ENCODE measurements at places on chromosomes 13 and 19.

- no peak overlapping the region for H3K4me3 ChIP-seq
- peaks cover 56% of the 10 kb centered on the region for H3K27me3 ChIP-seq
- H3K27ac ChIP-seq, result no peak overlapping the region
- no peak for DNase-seq
Observed at GRCh38 chr19:41911889-41912731, 16.1 kb downstream of the ERFL start.

DNA sequence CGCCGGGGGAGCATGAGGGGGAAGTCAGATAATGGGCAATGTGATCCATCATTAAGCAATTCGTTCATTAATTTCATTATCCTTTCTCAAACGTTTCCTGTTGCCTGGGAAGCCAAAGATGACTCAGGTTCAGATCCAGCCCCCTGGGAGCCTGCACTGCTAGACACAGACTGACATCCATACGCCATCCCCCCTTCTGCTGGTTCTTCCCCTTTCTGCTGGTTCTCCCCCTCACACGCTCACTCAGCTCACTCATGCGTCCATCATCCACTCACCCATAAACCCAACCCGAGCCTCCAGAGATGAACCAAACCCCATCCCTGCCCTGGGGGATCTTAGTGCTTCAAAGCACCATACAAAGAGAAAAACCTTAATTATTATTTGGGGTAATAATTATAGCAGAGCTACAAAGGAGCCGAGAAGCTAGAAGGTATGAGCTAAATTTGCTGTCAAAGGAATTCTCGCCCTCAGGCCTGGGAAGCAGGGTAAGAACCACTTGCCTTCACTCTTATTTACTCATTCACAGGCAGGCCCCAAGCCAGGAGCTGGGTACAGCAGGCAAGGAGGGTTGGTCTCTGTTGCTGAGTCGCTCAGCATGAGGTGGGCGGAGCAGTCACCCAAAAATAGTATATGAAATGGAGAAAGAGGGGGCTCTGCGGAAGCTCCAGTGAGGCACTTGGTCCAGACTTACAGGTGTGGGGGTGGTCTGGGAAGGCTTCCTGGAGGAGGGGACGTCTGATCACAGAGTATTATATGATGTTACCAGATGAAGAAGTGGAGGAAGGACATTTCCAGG, 7.0 kb upstream of the ZNF444 start:
- H3K4me3 ChIP-seq, result no peak overlapping the region
- no peak overlapping the region for H3K27ac ChIP-seq
- peaks cover 13% of the 10 kb centered on the region for H3K4me1 ChIP-seq
- no peaks in the 10 kb centered on the region for H3K36me3 ChIP-seq
- no peaks in the 10 kb centered on the region for H3K27me3 ChIP-seq

DNA sequence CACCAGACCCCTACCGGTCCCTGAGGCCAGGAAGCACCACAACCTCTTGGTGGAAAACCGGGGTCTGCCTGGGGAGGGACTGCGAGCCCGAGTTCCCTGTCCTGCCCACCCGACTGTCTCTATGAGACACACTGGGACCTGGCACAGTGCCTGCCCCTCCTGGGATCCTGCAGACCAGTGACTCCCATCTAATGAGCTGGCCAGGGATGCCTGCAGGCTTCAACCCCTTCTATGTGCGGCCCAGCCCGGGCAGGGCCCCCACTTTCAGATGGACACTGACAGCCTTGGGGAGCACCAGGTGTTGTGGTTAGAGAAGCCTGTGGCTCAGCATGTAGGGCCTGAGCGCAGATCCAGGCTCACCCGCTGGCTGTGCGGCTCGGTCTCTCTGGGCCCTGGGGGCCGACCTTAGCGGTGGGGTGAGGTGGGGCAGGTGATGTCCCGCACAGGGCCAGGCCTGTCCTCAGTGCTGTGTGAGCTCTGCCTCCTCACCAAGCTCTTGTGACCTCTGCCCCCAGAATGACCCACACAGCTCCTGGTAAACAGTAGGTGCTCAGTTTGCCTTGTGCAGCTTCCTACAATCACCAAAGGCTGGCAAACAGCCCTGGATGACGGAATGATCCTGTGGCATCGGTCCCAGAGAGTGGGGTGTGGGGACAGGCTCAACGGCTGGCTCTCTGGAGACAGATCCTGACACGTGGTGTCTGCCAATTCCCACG, 17.9 kb upstream of the CACTIN start:
- H3K4me1 ChIP-seq, result peaks cover 6% of the 10 kb centered on the region
- peaks cover 81% of the 10 kb centered on the region for H3K36me3 ChIP-seq
- DNase-seq, result no peak
- no peak overlapping the region for H3K27ac ChIP-seq

- no peaks in the 10 kb centered on the region for H3K4me1 ChIP-seq
- no peak overlapping the region for H3K4me3 ChIP-seq
- no peak overlapping the region for H3K27ac ChIP-seq
- no peaks in the 10 kb centered on the region for H3K27me3 ChIP-seq
- no peak for DNase-seq
- H3K36me3 ChIP-seq, result peaks cover 22% of the 10 kb centered on the region
Observed at GRCh38 chr13:113554333-113554700, 30.2 kb upstream of the TFDP1 start.

DNA sequence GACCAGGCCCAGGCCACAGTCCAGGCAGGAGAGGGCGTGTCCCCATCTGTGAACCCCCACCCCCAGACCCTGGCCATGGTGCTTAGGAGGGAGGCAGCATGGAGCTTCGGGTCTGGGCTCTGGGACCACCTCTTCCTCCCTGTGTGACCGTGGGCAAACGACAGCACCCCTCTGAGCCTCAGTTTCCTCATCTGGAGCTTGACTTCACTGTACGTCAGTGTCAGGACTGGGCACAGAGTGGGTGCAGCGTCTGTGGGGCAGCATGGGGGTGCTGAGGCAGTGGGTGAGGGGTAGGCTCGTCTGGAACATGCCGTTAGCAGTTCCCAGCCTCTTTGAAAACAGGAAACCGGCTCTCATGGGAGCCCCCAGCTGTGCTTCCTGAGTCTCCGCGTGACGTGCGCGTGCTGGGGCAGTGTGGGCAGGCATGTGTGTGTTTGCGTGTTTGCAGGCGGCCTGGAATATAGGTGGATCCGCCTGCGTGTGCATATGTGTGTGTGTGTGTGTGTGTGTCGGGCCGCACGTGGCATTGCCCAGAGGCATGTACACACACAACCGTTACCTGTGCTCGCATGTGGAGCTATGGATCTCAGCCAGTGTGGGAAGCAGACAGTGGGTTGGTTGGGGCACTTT, 15.8 kb downstream of the ARRDC2 start:
- peaks cover 63% of the 10 kb centered on the region for H3K4me1 ChIP-seq
- H3K4me3 ChIP-seq, result no peak overlapping the region
- no peaks in the 10 kb centered on the region for H3K27me3 ChIP-seq
- peak; percentile 86 for DNase-seq
- H3K36me3 ChIP-seq, result no peaks in the 10 kb centered on the region

DNA sequence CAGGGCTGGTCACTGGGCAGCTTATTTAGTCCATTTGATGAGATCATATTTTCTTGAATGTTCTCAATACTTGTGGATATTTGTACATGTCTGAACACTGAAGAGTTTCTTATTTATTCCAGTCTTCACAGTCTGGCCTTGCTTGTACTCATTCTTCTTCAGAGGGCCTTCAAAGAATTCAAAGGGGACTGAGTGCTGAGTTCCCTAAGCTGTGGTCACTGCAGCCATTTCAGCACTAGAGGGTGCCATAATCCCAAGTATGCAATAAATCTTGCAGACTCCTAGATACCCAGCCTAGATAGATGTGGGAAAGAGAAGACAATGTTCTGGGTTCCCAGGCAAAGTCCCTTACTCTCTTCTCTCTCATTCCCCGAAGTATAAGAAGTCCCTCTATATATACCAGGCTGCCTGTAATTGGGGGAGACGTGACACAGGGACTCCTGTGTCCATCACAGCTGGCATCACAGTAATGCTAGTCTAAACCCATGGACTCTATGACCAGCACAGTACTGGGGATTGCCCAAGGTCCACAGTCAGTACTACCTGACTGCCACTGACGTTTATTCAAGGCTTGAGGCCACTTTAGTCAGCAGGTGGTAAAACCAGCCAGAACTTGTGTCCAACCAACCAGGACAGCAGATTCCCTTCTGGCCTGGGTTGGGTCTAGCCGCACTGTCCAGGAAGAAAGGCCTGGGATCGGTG, 8.9 kb upstream of the VN1R1 start:
- no peaks in the 10 kb centered on the region for H3K27me3 ChIP-seq
- H3K4me1 ChIP-seq, result no peaks in the 10 kb centered on the region
- H3K36me3 ChIP-seq, result peaks cover 11% of the 10 kb centered on the region
- H3K4me3 ChIP-seq, result no peak overlapping the region

DNA sequence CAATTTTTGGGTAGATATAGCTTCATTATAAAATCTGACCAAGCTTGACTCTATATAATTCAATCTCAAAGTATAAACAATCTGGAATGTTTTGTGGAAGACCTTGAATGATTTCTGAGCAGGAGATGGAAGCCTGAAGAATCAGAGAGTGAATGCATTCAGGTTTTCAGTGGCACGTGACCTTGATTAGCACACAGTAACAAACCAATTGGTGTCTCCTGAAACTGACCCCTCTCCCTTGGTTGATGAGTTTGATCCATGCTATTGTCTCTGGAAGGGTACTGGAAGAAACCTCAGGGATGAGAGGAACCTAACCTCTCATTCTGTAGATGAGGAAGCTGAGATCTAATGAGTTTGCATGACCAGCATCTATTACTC, 39.6 kb downstream of the PCDH8 start:
- DNase-seq, result no peak
- no peaks in the 10 kb centered on the region for H3K36me3 ChIP-seq
- peaks cover 3% of the 10 kb centered on the region for H3K27me3 ChIP-seq
- peaks cover 6% of the 10 kb centered on the region for H3K4me1 ChIP-seq
- H3K27ac ChIP-seq, result no peak overlapping the region

- peaks cover 54% of the 10 kb centered on the region for H3K36me3 ChIP-seq
- no peak overlapping the region for H3K4me3 ChIP-seq
- peaks cover 8% of the 10 kb centered on the region for H3K4me1 ChIP-seq
- no peak overlapping the region for H3K27ac ChIP-seq
- no peaks in the 10 kb centered on the region for H3K27me3 ChIP-seq
- no peak for DNase-seq
Observed at GRCh38 chr19:2768365-2769132, 14.5 kb downstream of the SGTA start.

GRCh38 chr13:43822969-43823368, 36.2 kb upstream of the ENOX1 start:
- H3K4me3 ChIP-seq, result no peak overlapping the region
- H3K27me3 ChIP-seq, result no peaks in the 10 kb centered on the region
- no peaks in the 10 kb centered on the region for H3K36me3 ChIP-seq
- DNase-seq, result no peak
- H3K4me1 ChIP-seq, result no peaks in the 10 kb centered on the region

- no peak overlapping the region for H3K4me3 ChIP-seq
- H3K27me3 ChIP-seq, result peaks cover 20% of the 10 kb centered on the region
- no peak for DNase-seq
- H3K36me3 ChIP-seq, result no peaks in the 10 kb centered on the region
- peaks cover 29% of the 10 kb centered on the region for H3K4me1 ChIP-seq
Observed at GRCh38 chr19:41533671-41534215, 42.2 kb upstream of the CEACAM21 start.

GRCh38 chr13:43784496-43784895, 2.3 kb downstream of the ENOX1 start:
- H3K4me1 ChIP-seq, result peaks cover 28% of the 10 kb centered on the region
- no peak overlapping the region for H3K4me3 ChIP-seq
- H3K27me3 ChIP-seq, result peaks cover 12% of the 10 kb centered on the region
- no peak for DNase-seq

DNA sequence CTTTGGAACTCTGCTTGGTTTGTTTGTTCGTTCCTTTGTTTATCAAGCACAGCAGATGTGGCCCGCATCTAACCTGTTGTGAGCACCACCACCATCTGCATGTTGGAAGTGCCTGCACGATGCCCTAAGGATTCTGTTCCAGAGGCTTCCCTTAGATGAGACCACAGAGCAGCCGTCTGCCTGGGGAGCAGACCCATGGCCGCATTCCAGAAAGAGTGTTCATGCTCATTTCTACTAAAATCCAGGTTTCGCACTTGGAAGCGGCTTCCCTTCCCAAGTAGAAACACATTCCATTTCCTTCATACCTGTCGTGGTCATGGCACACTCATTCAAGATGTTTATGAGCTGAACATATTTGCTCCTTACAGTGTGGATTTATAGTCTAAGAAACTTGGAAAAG, 27.2 kb downstream of the COL4A2 start:
- no peak overlapping the region for H3K27ac ChIP-seq
- no peaks in the 10 kb centered on the region for H3K27me3 ChIP-seq
- no peak overlapping the region for H3K4me3 ChIP-seq
- DNase-seq, result no peak

DNA sequence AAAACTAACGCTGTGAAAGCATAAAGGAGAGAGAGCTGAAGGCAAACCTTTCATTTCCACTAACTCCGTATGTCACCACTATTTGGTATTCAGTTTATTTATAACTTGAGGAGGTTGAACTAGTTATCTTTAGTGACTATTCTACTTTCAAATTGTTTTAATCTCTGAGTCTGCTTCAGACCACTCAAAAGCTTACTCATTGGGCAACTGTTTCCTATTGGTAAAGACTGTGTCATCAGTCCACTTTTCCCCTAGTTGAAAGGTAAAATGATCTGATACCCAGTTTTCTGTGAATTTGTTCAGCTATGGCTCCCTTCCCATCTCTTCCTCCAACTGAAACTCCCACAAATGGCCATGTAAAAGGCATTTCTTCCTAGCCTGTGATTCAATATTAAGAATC, 39.1 kb downstream of the TEX26 start:
- H3K36me3 ChIP-seq, result no peaks in the 10 kb centered on the region
- no peaks in the 10 kb centered on the region for H3K4me1 ChIP-seq
- DNase-seq, result no peak
- peaks cover 3% of the 10 kb centered on the region for H3K27me3 ChIP-seq
- no peak overlapping the region for H3K27ac ChIP-seq
- no peak overlapping the region for H3K4me3 ChIP-seq

- DNase-seq, result no peak
- no peak overlapping the region for H3K27ac ChIP-seq
- no peak overlapping the region for H3K4me3 ChIP-seq
- peaks cover 41% of the 10 kb centered on the region for H3K4me1 ChIP-seq
- no peaks in the 10 kb centered on the region for H3K27me3 ChIP-seq
Observed at GRCh38 chr13:43058318-43058674, 34.9 kb downstream of the DNAJC15 start.

- H3K4me1 ChIP-seq, result no peaks in the 10 kb centered on the region
- H3K27me3 ChIP-seq, result no peaks in the 10 kb centered on the region
- H3K4me3 ChIP-seq, result no peak overlapping the region
- no peaks in the 10 kb centered on the region for H3K36me3 ChIP-seq
Observed at GRCh38 chr19:32862173-32862572, 7.4 kb downstream of the SLC7A9 start.

DNA sequence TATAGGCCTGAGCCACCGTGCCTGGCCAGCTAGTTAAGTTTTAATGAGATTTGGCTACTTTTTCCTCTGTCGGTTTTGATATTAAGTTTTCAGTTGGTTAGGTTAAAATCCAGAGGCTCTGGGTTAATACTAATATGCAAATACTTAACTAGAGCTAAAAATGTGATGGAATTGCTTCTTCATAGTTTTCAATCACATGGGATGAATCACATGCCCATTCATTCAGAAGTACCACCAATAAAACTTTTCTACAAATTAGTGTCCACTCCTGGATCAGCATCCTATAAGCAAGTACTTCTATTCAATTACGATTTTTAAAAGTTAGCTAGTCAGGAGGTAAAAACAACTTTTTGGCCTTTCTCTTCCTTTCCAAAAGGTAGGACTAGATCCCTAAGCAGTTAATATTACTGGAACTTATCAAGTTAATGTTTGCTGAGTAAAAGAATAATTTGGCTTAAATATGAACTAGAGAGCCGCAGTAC, 4.3 kb downstream of the SLC25A30 start:
- H3K4me1 ChIP-seq, result peaks cover 39% of the 10 kb centered on the region
- H3K4me3 ChIP-seq, result peak overlapping the region; percentile 25
- H3K27me3 ChIP-seq, result no peaks in the 10 kb centered on the region
- peaks cover 20% of the 10 kb centered on the region for H3K36me3 ChIP-seq
- DNase-seq, result no peak
- peak overlapping the region; percentile 62 for H3K27ac ChIP-seq
